CMK (cell line): ENCODE measurements at places on chromosomes 1 and 21.

GRCh38 chr21:32844076-32844475 lies 72.5 kb upstream of the PAXBP1 start:
- no peak for DNase-seq

DNA sequence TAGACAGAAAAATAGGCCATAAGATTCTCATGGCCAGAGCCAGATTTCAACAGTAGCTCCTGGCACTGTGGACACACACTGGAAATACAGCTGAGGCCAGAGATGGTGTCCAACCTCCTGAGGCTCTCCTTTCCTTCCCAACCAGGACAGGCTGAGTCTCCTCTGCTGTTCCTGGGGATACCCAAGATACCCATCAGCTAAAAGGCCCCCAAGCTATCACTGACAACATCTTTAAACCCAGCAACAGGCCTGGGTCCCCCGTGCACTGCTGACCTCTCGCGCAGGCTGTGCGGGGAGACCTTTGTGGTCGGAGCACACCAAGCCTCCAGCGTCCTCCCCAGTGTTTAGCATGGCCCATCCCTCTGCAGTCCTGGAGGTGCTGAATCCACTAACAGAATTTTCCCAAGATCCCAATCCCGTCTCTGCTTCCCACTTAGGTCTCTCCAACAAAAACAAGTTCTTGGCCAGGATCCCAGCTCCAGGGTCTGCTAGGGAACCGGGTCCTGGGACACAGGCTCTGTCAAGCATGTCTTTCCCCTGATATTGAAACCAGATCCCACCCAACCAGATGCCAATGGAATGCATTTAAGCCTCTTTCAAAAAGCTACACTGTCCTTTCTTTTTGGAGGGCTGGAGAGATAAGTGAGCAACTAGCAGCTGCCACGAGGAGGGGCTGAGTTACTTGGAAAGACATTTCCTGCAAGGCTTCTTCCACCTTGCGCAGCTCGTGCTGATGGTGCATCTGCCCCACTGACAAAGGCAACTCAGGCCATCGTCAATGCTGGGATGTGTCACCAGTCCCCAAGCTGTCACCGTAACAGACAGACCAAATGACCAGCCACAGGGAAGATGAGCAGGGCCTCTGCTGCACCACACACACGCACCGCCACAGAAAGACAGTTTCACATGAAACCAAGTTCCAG lies 73.2 kb downstream of the BCAR3 start:
- DNase-seq: no peak

- no peak for DNase-seq
Measured at GRCh38 chr1:56200442-56200841, 378.9 kb downstream of the PLPP3 start.

GRCh38 chr1:221719987-221720386 lies 21.9 kb downstream of the DUSP10 start:
- DNase-seq: no peak

DNA sequence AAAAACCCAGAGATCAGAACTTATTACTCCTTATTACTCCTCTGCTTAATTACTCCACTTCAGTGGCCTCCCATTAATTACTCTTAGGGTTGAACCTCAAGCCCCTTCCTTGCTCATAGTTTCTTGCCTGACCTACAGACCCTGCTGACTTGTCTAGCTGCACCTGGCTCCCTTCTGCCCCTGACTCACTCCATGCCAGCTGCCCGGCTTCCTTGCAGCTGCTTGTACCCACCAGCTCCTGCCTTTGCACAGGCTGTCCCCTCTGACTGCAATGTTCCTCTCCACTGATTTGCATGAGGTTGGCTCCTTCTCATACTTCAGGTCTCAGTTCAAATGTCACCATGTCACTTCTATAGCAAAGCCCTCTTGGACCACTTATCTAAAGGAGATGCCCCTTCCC lies 1.9 kb upstream of the PTPRU start:
- no peak for DNase-seq
